ENCODE measurements at places on chromosomes 4 and X.

GRCh38 chrX:146144039-146144438 lies 326.4 kb downstream of the SLITRK2 start:
- DNase-seq = no peak

DNA sequence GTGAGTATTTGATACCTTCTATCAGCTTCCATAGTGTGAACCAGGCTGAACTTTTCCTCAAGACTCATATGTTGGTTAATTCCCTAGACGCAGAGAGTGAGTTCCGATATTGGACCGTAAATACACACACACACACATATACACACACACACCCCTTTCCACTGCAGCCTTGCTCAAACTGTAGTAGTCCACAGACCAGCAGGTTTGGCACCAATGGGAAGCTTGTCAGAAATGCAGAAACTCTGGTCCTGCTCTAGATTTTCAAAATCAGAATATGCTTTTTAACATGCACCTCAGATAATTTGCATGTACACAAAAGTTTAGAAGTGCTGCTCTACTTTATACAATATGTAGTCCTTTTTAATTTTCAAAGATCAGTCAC lies 27.6 kb upstream of the ZNF280C start:
- DNase-seq = no peak

DNA sequence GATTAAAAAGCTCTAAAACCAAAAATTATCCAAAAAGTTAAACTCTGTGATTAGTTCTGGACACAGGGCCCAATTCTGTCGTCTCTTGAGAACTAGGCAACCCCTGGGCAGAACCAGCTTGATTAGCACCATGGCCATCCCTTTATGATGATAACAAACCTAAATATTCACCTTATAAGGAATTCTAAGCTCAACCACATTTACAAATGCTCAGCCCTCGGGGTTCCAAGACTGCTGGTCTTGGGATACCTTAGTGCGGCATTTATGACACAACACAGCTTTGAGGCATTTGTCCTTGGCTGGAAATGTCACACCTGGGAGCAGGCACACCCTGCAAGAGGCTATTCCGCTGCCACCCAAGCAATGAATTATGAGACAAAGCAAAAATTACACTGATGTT lies 27.5 kb upstream of the NAP1L5 start:
- no peak for DNase-seq

GRCh38 chr4:158169931-158170690 lies 2.7 kb downstream of the GASK1B start:
- DNase-seq = peak; percentile 18

All from renal cortical epithelial cell (primary cell).